ENCODE measurements at places on chromosomes 16 and 17.

- DNase-seq: no peak
Measured at GRCh38 chr17:61757168-61757567, 106.2 kb downstream of the BRIP1 start.

GRCh38 chr17:79947351-79948031 is 88.2 kb downstream of the TBC1D16 start:
- peak; percentile 24 for DNase-seq

DNA sequence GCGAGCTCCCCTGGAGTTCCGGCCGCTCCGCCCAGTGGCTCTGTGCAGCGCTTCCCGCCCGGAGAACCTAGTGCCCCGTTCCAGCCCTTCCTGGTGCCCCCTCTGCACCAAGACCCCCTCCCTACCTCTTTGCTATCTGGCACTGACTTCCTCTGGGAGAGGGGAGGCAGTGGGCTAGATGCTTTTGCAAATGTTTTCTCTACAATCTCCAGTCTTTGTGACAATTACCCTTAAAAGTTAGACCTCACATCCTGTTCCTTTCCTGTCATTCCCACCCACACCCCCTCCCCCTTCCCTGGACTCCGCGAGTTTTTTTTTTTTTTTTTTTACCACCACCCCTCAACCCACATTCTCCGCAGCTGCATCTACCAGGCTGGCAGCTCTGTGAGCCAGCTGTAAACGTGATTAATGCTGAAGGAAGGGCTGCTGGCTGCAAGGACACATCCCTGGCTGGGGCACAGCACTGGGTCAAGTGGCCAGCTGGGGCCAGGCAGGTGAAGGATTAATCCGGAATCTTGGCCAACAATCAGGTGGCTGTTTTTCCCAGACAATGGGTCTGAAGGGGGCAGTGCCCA is 101.5 kb downstream of the MGAT5B start:
- DNase-seq: no peak

DNA sequence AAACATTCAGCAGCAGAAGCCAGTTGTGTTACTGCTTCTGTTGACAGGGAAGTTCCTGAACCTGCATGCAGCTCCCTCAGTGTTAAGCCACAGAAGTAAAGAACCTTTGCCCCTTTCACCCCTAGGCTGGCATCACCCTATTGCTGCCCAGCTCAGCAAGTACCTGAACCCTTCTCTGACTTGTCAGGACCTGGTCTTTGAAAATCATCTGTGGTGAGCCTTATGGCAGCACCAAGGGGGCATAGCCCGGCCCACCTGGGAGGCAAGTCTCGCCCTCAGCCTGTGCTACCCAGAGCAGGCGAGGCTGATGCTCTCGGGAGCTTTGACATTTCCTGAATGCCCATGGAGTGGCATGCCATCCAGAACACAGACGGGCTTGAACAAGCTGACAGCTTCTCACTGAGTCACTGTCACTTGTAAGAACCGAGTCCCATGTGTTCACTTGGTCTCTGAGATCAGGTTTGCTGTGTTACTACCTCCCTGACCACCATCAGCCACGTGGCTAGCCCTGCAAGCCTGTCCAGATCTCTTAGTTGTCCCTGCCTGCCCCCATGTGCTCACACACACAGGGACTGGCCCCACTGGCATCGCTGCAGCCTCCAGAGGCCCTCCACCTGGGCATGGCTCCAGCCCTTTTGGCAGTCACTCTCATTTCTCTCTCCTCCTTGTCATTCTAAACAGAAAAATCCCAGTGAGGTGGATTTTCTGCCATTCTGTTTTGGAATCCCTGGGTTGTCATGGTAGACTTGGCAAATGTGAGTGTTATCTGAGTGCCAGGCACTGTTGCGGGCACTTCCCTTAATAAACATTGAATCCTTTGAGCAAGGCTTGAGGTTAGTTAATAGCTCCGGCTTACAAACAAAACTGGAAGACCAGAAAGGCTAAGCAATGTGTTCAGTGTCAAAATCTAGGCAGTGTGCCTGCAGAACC is 2.9 kb upstream of the CARMIL2 start:
- peak; percentile 75 for DNase-seq

- DNase-seq: no peak
Measured at GRCh38 chr16:72284042-72284789, 112.3 kb upstream of the PMFBP1 start.

DNA sequence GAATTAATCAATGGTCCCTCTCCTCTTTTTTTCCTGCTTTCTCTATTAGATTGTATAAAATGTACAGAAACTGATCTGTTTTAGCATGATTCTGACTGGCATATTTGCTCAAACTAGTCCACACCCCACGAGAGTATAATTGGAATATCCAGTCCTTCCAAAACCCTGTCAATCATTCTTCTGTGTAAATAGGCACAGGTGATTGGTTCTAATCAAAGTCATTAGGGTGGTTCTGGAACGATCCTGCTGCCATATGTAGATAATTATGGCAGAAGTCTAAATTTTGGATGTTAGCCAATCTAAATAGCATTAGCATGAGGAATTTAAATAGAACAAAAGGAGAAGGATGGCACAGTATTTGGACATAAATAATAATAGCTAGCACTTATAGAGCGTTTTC is 165.7 kb downstream of the SHISA6 start:
- DNase-seq: no peak

- no peak for DNase-seq
Measured at GRCh38 chr16:6483469-6484033, 849.1 kb upstream of the RBFOX1 start.

DNA sequence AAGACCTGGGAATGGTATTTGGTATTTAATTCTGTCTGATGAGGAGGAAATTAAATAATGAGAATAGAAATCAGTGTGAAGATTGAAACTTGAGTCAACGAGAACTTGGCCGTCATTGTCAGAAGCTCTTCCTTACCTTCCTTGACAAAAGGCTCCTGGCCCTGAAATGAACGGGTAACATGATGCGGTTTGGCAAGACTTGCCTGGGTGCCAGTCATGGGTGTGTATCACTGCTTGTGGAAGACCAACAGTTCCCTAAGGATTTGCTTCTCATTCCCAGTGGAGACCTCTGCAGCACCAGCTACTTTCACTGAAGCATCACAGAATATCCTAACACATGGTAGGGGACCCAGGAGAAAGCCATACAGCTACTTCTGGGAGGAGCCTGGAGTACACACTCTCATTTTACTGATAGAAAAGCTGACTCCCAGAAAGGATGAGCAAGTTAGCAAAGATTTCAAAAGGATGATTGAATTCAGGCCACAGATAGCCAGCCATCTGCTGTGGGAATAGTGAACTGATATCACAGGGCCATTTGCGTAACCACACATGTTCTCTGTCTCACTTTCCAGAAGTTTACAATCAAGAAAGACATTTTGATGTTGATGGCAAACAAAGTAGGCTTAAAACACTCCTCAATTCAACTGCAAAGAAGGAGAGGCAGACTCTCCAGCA is 258.1 kb upstream of the SALL1 start:
- DNase-seq: no peak

DNA sequence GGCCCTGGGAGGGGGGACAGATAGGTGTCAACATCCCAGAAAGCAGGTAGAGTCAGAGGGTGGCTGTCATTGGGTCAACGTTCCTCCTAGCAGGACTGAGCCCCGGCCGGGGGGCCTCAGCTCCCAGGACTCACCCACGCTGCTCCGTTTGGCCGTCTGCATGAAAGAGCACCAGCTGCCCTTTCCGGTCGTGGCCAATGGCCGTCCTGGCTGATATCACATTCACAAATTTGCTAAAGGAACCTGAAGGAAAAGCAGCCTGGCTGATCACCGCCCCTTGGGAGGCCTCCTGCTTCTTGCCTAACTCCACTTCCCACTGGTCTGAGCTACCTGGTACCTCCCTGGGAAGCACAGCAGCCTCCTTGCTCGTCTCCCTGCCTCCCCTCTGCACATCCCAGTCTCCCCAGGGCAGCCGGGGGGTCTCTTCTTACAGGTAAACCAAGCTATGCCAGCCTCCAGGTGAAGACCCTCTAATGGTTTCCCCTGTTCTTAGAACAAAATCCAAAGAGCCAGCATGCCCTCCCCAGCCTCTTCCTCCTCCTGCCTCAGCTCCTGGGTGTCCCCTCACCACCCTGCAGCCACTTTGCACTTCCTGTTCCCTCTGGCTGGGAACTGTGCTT is 3.4 kb downstream of the NAGPA start:
- DNase-seq: no peak

- no peak for DNase-seq
Measured at GRCh38 chr16:4233431-4233830, 8.4 kb downstream of the SRL start.

DNA sequence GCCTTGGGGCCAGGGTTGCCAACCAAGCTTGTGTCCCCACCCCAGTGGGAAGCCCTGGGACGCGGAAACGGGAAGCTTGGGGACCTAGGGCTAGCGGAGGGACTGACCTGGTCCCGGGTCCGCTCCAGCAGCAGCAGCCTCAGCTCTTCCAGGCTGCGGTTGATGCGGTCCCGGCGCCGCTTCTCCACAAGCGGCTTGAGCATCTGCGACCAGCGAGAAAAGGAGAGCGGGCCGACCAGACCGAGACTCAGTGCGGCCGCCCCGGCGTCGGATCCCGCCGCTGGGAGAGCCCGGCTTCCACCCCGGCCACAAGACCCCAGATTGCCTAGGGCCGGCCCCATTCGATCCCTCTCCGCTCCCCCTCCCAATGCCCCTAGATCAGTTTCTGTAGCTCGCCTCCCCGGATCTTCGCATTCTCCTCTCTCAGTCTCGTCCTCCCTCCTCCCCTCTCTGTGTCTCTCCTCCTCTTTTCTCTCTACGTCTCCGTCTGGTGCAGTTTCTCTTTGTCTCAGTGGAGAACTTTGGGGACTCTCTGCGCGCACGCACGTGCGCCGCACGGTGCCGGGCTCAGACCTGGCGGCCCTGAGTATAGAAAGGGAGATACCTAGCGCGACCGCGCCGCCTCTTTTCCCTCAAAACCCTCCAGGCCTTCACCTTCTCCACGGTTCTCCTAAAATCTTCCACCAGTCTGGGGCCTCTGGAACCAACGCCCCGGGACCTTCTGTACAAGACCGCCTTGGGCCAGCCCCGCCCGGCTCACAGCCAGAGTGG is 797 bp downstream of the HES7 start:
- no peak for DNase-seq

GRCh38 chr17:34201767-34202166 is 53.3 kb upstream of the CCL2 start:
- no peak for DNase-seq

GRCh38 chr17:28982131-28982793 is 23.6 kb downstream of the SEZ6 start:
- peak; percentile 94 for DNase-seq

DNA sequence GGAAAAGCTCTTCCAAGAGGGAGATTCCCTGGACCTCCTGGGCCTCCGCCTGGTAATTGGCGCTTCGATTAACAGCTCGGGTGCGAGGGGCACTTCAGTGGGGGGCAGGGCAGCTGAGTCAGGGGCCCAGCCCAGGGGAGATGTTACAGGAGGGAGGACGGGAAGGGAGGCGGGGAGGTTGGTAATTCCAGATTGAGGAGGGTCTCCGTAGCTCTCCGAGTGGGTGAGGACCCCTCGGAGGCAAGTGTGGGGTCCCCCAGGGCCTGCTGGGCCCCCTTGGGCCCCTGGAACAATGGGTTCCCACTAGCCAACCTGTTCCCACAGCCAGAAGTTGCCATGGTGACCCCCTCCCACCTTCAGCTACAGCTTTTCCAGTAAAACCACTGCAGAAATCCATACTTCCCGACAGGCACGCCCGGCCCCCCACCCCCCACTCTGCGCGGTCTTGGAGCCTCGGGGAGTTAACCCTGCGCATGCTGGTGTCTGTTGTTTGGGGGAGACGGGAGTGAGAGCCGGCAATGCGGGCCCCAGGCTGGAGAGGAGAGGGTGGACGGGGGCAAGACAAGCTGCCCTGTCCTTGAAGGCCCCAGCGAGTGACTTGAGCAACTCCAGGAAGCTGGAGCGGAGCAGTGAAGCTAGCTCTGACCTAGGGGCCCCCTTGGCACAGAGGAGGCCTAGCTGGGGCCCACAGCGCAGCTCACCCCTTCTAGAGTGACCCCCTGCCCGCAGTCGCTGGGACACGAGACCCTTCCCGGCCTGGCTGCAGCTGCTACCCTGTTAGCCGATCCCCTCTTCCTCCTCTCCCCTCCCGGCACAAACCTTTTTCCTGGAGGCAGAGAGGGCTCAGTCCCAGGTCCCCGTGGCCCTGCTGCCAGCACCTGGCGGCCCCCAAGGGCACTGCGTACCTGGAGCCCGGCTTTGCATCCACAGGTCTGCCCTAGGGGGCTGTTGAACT is 37.8 kb downstream of the TMEM235 start:
- no peak for DNase-seq

- peak; percentile 47 for DNase-seq
Measured at GRCh38 chr17:57861790-57862693, 12.2 kb upstream of the MRPS23 start.

Data from lung microvascular endothelial cell (primary cell).